H7 (cell line): ENCODE measurements at places on chromosomes 6 and 20. TPM values are rescaled to one million over a fixed set of nuclear protein-coding genes. Genes with fewer than 3 reads are reported as not detected.

DNA sequence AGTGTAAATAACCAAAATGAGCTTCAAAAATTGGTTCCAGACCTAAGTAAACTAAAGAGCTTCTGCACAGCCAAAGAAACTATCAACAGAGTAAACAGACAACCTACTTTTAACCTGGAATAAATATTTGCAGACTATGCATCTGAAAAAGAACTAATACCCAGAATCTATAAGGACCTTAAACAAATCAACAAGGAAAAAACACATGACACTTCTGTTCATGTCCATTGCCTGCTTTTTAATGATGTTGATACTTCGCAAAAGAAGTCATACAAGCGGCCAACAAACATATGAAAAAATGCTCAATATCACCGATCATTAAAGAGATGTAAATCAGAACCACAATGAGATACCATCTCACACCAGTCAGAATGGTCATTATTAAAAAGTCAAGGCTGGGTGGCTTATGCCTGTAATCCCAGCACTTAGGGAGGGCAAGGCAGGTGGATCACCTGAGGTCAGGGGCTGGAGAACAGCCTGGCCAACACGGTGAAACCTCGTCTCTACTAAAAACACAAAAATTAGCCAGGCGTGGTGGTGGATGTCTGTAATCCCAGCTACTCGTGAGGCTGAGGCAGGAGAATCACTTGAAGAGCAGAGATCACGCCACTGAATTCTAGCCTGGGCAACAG, 42.5 kb upstream of the DST start:
- no peak for DNase-seq

The BMP7 gene
- total RNA-seq = 43.9 and 58.4 TPM in 2 replicates

GRCh38 chr6:23173234-23173633, 603.9 kb downstream of the HDGFL1 start:
- DNase-seq = no peak

- no peak for DNase-seq
Observed at GRCh38 chr6:152246554-152247337, 390.4 kb downstream of the SYNE1 start.

GRCh38 chr20:19026121-19026878, 186.1 kb upstream of the SLC24A3 start:
- DNase-seq = no peak

DNA sequence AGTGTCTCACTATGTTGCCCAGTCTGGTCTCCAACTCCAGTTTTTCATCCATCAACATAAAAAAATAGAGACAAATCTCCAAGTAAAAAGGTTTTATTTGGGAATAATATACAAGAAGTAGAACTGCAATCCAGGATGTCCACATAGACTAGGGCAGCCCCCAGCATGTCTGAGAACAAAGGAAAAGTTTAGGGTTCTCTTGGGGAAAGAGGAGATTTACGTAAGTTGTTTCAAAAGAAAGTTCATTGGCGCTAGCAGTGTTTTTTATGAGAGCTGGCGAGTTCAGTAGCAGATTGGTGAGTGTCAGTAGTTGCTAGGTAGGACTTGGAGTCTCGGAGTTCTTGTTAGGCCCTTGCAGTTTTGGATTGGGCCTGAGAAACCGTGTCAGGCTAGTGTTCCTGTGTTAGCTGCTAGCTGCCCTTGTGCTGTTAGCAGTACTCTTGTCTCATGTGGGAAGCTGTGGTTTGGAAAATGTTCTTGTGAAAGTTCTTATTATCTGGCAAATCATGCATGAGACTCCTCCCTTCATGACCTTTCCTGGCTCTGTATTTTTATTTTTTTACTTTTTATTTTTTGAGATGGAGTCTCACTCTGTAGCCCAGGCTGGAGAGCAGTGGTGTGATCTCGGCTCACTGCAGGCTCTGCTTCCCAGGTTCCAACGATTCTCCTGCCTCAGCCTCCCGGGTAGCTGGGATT, 24.7 kb downstream of the TTLL9 start:
- DNase-seq = peak; percentile 64

The HLA-DRA gene
- 0.33 TPM in 1 of 2 replicates, not detected in the other for total RNA-seq

The HDGFL1 gene
- 0.07 TPM in 1 of 2 replicates, not detected in the other for total RNA-seq

- DNase-seq = no peak
Observed at GRCh38 chr6:127058027-127058426, 60.4 kb upstream of the RSPO3 start.

DNA sequence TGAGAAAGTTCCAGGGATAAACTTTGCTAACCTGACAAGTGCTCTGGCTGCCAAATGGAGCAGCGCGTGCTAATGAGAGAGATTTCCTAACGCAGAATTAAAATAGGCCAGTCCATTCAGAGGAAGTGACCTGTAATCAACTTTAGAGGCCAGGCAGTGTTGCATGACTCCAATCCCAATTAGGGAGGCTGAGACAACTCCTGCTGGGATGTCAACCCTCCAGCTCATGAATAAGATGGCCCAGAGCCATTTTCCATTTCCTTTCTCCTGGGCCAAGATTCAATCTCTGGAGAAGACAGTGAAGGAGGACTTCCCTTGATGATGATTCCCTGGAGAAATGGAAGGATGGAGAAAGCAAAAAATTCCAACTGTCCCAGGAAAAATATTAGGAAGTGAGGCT, 241.5 kb upstream of the RNF24 start:
- DNase-seq = no peak

DNA sequence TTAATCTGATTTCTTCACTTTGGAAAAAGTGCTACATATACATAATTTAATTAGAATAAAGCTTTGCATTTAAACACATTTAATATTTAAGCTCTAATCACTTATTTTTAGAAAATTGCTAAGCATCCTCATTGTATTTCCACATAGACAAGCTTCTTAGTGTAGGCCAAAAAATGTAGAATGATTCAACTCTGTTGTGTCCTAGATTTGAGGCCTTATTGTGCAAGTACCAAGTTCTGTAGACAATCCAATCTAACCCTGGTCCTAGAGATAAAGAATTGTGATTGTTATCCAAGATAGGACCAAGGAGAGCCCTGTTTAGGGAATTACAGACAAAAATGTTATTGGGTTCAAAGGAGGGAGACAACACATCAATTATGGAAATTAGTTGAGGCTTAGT, 27.6 kb downstream of the MRAP2 start:
- DNase-seq = no peak

GRCh38 chr6:83685481-83685880, 23.4 kb downstream of the SNAP91 start:
- no peak for DNase-seq

GRCh38 chr6:51200676-51201075, 382.0 kb downstream of the TFAP2B start:
- DNase-seq = no peak

The PSMG4 gene
- total RNA-seq = 20.9 and 37.9 TPM in 2 replicates

The CST5 gene
- total RNA-seq = not detected in 2 replicates

The SNPH gene
- total RNA-seq = 2.6 and 4.0 TPM in 2 replicates

DNA sequence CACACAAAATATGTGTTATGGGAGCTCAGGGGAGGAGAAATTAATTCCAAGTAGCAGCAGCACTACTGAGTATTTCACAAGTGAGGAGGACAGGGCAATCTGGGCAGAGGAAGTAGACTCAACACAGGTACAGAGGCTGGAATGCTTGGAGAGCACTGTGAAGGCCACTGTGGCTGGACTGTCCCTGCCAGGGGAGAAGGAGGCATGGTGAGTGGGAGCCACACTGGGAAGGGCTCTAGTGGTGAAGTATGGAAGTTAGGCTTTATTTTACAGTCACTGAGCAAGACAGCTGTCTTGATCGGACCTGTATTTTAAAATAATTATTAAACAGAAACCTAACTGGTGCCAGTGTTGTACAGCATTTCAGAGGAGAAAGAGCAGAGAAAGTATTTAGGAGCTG, 28.8 kb downstream of the FAM229B start:
- DNase-seq = peak; percentile 10

DNA sequence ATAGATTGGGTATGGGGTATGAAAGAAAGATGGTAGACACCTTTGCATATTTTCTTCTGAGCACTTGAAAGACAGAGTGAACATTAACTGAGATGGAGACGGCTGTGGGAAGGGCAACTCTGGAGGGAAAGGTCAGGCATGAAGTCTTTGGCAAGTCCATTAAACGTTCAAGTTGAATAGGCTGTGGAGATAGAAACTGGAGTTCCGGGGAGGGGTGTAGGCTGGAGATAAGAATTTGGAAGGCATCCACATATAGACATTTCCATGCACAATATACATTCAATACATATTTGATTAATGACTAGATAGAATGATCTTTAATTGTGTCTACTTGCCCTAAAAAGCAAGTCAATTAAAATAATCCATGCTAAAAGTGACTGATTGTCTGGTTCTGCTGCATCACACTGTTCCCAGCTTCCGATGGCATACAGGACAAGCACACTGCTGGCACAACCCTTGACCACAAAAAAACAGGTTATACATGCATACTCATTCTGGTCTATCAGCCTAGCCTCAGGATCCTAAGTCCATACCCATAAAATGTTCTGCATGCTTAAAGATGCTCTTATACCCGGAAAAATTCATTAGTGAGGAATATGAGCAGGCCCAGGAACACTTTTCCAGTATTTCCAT, 1.9 kb upstream of the MYLK4 start:
- no peak for DNase-seq

- DNase-seq = no peak
Observed at GRCh38 chr6:130965656-130966055, 97.4 kb downstream of the EPB41L2 start.

The FAM217A gene
- not detected in 2 replicates for total RNA-seq

DNA sequence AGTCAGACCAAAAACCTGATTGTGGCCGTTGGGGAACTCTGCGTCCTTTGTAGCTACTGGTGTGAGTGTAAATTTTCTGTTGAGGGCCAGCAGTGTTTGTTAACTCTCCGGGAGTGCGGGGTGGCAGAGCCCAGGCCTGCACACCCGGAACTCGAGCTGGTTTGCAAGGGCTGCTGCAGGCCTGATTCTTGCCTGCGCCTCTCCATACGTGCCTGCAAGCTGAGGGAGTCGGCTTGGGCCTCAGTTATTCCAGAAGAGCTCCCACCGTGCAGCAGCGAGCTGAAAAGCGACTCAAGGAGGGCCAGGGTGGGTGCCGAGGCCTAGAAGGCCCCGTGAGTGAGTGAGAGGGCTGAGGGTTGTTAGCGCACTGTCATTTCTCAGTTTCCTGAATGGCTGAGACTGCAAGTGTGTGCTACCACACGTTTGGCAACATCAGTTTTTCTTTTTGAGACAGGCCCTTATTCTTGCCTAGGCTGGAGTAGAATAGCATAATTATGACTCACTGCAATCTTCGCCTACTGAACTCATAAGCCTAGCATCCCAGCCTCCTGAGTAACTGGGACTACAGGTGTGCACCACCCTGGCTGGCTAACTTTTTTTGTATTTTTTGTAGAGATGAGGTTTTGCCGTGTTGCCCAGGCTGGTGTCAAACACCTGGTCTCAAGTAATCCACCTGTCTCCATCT, 33.9 kb upstream of the KIF13A start:
- DNase-seq = no peak

GRCh38 chr6:30881392-30882203, 2.7 kb upstream of the DDR1 start:
- DNase-seq = peak; percentile 67

DNA sequence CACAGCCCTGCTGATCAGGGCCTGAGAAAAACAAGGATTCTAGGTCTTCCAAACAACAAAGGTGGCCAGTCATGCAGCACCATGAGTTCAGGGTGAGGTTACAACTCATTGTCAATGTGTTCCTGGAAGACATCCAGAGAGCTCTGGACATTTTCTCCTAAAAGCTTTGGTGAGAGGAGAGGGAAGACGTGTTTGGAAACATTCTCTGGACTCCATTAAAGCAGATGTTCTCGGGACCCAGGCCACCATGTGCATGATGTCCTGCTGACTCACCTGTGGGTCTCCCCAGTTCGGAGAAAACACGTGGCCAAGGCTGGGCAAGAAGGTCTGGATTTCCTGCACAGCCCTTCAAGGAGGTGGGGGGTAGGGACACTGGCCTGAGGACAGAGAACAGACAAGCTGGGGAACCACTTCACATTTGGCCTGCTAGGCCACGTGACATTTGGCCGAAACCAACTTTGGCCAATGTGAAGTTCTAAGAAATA, 61.6 kb downstream of the KCNB1 start:
- no peak for DNase-seq

DNA sequence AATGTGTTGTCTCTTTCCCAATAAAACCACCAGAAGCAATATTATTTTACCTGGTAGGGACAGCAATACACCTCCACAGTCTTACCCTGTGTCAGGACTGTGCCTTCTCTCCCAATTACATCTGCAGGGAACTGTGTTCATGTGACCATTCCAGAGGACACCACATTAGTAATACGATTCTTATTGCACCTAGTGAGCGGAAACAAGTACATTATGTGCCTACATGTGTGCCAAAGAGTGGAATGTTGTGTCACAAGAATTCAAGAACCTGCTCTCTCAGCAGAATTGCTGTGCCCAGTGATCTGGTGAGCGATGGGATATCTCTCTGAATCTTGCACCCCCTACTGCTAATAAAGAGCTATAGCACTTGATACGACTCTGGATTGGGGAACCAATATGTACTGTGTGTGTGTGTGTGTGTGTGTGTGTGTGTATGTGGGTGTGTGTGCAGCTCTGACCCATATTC, 57.4 kb upstream of the FOXC1 start:
- peak; percentile 70 for DNase-seq

The CEP85L gene
- total RNA-seq = 3.7 and 4.4 TPM in 2 replicates

DNA sequence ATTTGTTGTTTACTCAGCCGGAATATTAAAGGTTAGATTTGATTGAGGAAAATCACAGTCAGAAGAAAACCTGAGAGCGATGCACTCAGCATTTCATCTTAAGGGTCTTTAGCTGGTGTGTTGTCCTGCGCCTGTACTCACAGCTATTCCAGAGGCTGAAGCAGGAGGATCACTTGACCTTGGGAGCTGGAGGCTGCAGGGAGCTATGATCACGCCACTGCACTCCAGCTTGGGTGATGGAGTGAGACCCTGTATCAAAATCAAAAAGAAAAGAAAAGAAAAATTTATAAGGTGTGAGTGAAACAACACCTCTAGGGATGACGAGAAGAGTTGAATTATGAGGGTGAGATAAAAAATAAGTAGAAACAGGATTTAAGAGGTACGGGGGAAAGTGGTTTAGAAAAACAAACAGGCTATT, 165.0 kb downstream of the TRIM27 start:
- DNase-seq = no peak

The MRPS18A gene
- 77.3 and 102 TPM in 2 replicates for total RNA-seq
